ENCODE measurements at places on chromosomes 11 and 22.

DNA sequence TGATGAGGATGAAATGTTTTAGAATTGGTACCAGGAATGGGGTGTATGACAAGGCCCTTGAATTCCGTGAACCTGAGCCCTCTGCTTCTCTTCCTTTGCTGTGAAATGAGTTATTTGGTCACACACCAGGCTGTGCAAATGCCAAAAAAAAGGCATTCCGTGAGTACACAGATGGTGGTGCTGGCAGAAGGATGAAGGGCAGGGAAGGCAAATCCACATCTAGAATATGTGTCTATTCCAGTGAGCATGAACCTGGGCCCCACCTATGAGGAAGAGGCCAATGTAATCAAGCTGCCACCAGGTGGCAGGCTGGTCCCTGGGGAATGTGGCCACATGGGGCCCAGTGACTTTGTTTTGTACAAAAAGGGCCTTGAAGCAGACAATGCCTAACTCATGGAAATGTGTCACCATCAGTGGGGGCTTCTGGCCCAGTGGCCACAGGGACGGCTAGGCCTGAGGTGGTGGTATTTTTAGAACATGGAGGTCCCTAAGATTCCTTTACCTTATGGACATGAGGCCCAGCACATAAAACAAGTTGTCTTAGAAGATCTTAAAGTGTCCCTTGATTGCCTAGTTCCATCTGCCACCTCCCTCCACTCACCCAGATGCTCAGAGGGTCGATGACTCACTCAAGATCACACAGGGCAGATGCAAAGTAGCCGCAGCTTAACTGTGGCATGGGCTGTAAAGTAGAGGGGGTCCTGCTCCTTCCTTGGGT lies 3.9 kb upstream of the RNF215 start:
- DNase-seq: peak; percentile 57

DNA sequence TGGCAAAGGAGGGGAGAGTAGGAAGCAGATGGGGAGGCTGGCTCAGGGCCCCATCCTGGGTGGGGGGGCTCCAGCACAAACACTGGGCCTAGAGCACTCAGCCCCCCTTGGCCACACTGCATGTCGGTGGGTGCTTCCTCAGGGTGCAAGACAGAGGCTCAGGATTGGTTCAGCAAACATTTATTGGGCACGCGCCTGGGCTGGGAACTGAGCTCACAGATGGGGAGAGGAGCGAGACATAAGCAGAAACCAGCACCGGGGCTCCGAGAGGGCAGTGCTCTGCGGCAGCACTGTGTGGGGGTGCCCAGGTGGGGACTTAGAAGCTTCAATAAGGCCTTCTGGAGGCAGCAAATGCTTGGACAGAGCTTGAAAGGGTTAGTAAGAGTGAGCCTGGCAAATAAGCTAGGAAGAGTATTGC lies 12.1 kb upstream of the EHD1 start:
- DNase-seq: no peak

- DNase-seq: no peak
Measured at GRCh38 chr11:69819541-69820070, 390 bp upstream of the FGF3 start.

DNA sequence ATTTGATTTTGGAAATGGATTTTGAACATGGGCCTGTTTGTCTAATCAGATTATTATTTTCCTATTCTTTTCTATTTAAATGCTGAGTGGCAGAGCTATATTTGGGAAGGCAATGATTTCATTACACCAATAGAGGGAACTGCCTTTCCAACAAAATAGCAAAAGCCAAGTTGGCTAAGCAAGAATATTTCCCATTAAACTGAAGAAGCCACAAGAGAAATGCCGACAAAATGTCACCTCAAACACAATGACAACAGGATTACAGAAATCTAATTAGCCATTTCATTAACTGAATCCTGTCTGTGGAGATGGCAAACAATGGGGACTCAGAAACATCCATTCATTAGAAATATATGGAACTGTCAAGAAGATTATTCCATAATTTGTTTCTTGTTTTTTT lies 1593.1 kb upstream of the RAG2 start:
- no peak for DNase-seq

DNA sequence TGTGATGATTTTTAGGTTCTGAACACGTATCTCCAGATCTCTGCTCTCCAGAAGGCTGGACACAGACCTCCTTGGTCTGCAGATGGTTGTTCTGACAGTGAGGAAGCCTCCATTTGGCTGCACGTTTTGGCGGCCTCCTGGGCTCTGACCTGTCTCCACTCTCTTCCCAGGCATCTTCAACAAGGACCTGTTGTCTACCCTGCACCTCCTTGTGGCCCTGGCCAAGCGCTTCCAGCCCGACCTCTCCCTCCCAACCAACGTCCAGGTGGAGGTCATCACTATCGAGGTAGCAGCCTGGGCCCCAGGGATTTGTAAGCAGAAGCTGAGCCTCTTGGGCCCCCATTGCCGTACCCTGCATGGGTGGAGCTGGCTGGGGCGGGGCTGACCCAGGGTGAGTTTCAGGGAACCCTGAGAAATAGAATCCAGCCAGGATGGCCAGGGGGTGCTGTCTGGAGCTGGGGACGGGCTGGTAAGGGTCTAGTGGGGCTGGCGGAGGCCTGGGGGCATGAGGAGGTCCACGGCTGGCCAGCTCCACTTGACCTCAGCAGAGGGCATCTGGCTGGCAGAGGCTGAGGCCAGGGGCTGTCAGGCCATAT lies 9.8 kb downstream of the PARVG start:
- no peak for DNase-seq

- no peak for DNase-seq
Measured at GRCh38 chr22:40423310-40423688, 52.9 kb downstream of the SGSM3 start.

All from stimulated activated CD8-positive, alpha-beta memory T cell treated with anti-CD3 and anti-CD28 coated beads, Interleukin-4, amount 100 ng/mL, for 24 hours (primary cell).